ENCODE measurements at places on chromosomes 11 and 22.

DNA sequence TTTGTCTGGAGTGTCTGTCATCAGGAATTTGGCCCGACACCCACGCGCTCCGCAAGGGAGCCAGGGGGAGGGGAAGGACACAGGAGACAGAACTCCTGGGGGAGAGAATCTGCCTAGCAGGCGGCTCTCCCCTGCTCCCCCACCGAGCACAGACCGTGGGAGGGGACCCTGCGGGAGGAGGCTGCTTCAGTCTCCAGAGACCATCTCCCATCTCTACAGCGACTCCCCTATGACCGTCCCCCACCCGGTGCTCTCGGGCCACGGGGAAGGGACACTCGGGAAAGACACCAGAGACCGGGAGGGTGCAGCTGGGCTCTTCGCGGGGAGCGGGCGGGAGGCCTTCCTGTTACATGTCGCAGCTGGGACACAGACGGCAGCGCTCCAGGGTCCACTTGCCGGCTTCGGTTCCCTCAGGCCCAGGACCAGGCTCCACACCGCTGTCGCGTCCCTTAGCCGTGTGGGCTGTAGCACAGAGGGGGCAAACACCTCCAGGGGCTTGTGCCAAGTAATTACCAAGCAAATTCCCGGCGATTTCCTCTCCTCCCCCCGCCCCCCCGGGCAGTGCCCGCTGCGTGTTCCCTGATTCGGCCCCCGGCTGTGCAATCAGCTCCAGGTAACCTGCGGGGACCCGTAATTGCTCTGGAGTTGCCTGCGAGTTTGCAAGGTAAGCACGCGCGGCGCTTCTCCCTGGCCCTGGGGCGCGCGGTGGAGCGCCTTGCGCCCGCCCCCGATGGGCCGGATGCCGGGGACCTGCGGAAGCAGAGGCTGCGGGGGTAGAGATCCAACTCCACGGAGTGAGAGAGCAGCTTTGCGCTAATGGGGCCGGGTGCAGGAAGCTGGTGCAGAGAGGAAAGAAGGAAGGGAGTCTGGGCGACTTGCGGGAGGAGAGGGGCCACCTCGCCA lies 155.1 kb upstream of the CADM1 start:
- DNase-seq: no peak

- DNase-seq: no peak
Observed at GRCh38 chr22:41524809-41525449, 19.3 kb downstream of the POLR3H start.

- no peak for DNase-seq
Observed at GRCh38 chr11:124788521-124788920, 11.7 kb downstream of the MSANTD2 start.

GRCh38 chr22:44620841-44621257 lies 81.2 kb upstream of the PRR5 start:
- DNase-seq: no peak

GRCh38 chr22:23113067-23113846 lies 28.5 kb downstream of the RSPH14 start:
- DNase-seq: no peak

GRCh38 chr11:12180257-12181205 lies 70.1 kb downstream of the MICAL2 start:
- no peak for DNase-seq

- DNase-seq: no peak
Observed at GRCh38 chr22:32979606-32980005, 78.6 kb downstream of the SYN3 start.

- DNase-seq: no peak
Observed at GRCh38 chr11:72512956-72513355, 78.6 kb upstream of the CLPB start.

GRCh38 chr11:64771861-64772260 lies 6.5 kb downstream of the SF1 start:
- no peak for DNase-seq

DNA sequence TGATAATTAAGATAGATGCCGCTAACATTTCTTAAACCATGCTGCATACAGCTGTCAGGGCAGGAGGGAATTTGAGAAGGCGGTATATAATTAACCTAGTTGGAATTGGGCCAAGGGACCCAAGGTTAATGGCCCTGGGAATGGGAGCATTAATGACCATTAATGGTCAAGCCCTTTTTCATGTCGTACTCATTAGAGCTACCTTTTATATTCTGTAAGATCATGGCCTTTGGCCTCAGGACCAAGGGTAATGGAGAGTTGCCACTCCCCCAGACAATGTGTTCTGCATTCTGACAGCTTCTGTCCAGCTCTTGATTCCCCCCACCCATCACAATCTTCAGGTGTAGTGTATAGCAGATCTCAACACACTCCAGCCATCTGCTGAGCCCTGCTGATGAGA lies 111.6 kb downstream of the NTM start:
- no peak for DNase-seq

DNA sequence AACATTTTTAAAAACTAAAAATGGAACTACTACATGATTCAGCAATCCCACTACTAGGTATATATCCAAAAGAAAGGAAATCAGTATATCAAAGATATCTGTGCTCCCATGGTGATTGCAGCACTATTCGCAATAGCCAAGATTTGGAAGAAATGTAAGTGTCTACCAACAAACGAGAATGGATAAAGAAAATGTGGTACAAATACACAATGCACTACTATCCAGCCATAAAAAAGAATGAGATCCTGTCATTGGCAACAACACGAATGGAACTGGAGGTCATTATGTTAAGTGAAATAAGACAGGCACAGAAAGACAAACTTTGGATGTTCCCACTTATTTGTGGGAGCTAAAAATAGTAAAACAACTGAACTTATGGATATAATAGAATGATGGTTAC lies 575.9 kb upstream of the CCDC90B start:
- DNase-seq: no peak

DNA sequence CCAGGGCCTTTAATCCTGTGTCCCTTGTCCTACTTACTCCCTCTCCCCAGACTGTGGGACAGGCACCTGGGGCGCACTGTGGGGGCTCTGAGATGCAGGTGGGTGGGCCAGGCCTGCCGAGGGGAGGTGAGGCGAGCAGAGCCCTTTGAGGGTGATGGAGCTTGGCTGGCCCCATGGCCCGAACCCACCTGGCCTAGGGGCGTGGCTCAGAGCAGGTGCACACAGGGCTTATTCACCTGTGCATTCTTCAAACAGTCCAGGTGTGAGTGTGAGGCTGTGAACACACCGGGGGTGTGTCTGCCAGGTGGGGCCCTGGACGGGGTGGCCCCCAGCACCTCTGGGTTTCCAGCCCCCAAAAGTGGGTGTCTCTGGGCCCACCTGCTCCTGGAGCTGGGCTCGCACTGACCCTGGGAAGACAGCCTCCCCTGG lies 9.0 kb upstream of the MUC5AC start:
- no peak for DNase-seq

- DNase-seq: no peak
Observed at GRCh38 chr11:131195661-131196517, 174.5 kb upstream of the NTM start.

GRCh38 chr11:110409174-110409573 lies 20.6 kb upstream of the FDX1 start:
- DNase-seq: no peak

DNA sequence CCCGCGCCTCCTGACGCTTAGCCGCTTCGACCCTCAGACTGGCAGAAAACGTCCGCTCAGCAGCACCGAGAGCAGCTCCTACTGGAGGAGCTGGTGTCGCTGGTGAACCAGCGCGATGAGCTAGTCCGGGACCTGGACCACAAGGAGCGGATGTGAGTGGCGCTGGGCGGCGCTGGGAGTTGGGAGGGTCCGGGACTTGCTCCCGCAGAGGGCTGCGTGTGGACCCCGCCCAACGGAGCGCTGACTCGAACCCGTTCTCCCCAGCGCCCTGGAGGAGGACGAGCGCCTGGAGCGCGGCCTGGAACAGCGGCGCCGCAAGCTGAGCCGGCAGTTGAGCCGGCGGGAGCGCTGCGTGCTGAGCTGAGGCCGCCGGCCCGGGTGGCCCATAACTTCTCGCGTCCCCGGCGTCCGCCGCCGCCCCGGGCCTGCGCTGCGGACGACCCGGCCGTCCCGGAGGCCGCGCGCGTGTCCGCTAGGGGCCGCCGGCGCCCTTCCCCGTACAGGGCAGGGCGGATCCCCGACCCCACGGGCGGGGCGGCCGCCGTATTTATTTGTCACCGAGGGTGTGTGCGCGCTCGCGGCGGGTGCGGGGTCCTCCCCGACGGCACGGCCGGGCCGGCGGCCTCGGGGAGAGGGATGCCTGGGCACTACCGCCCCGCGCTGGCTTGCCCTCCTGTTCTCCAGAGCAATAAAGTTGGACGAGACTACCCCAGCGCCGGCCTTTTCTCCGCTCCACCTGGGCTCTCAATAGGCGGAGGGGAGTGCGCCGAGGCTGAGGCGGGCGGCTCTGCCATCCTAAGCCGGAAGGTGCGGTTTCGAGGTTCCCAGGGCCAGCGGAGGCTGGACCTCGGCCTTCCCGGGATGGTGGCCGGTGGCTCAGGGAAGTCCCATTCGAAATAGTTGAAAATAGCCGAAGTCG lies 3.4 kb downstream of the KCNK7 start:
- no peak for DNase-seq

DNA sequence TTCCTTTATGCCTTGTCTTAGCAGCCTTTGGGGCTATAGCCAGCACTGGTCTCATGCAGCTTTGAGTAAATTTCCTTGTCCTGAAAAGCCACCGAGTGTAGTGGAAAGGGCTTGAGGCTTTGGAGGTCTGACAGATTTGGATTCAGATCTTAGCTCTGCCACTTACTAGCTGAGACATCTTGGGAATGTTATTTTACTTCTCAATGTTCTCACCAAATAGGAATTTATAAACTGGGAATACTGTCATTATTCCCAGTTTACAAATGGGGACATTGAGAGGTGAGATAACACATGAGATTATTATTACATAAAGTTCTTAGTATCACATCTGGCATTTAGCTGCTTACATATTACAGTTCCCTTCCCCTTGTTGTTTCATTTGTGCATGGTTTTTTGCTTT lies 95.5 kb downstream of the COMMD9 start:
- no peak for DNase-seq

DNA sequence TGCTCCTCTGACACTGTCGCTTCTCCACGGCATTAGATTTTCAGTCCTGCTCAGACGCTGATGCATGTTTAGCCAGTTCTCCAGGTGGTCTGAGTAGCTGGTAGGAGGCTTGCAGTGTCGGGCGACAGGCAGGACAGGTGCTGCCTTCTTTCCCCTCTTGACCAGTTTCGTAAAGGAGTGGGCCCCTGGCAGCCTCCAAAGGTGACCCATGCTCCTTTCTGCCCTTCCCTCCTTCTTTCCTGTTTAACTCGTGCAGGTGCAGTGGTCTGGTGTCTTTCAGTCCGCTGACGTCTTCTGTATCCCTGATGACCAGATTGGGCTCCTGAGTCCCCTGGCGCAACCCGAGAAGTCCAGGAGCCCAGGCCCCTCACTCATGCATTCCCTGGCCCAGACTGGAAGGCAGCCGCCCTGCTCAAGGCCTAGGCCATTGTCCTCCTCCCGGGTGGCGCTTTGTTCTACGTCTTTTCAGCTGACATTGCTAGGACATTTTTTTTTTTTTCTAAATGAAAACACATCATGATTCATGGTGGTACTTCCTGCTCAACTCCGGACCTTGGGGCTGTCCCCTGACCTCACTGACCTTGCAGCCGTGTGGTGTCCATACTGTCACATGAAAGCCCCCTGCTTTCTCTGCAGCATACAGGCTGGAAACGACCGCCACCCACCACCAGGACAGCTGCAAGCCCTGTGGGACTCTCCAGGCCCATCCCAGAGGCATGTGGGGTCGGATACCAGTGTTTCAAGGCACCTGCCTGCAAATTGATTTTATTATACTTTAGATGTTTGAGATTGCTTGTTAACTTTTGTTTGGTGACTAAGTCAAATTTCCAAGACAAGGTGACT lies 25.5 kb upstream of the TXNRD2 start:
- no peak for DNase-seq

GRCh38 chr22:22835242-22835641 lies 52.4 kb upstream of the IGLL5 start:
- DNase-seq: no peak

DNA sequence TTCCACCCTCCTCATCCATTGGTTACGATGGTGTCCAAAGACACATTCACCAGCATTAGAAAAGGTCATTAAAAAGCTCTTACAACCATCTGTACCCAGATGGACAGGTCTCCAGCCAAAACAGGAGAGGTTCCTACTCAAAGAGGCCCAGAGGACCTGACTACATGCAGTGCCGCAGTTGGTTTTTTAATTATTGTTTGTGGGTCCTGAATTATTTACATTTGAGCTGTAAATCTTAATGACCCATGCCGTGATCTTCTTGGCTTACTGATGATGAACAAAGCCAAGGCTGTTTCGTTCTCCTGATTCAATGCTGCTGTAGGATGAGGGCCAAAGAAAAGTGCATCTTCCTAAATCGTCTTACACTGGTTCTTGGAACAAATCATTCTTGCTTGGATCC lies 83.7 kb downstream of the CADM1 start:
- no peak for DNase-seq

- peak; percentile 14 for DNase-seq
Observed at GRCh38 chr22:39090426-39091064, 6.5 kb upstream of the APOBEC3H start.

GRCh38 chr11:123694551-123694950 lies 40.1 kb upstream of the SCN3B start:
- no peak for DNase-seq
